ENCODE measurements at places on chromosomes 16 and 17.

DNA sequence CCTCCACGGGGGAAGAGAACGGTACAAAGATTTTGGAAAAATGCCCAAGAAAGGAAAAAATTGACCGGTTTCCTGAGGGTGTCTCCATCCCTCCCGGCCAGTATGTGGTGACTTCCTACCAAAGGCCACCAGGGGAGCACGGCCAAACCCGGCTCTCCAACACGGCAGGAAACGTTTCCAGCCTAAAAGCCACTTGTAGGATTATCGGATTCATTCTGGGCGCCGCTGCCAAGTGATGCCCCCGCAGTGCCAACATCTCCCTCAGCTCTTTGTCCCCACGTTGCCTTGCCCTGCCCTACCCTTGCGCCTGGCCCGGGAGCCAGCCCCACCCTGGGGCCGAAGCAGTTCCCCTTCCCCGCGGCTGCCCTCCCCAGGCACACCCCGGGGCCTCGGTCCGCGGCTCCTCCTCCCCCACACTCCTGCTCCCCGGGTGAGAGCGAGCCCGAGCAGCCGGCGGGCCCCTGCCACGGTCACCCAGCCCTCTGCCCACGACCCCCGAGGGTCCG lies 688 bp downstream of the CRK start:
- DNase-seq = no peak

GRCh38 chr17:82985973-82986372 lies 93.4 kb upstream of the METRNL start:
- DNase-seq = peak; percentile 75

GRCh38 chr17:66604376-66604775 lies 230.5 kb upstream of the CACNG5 start:
- no peak for DNase-seq

DNA sequence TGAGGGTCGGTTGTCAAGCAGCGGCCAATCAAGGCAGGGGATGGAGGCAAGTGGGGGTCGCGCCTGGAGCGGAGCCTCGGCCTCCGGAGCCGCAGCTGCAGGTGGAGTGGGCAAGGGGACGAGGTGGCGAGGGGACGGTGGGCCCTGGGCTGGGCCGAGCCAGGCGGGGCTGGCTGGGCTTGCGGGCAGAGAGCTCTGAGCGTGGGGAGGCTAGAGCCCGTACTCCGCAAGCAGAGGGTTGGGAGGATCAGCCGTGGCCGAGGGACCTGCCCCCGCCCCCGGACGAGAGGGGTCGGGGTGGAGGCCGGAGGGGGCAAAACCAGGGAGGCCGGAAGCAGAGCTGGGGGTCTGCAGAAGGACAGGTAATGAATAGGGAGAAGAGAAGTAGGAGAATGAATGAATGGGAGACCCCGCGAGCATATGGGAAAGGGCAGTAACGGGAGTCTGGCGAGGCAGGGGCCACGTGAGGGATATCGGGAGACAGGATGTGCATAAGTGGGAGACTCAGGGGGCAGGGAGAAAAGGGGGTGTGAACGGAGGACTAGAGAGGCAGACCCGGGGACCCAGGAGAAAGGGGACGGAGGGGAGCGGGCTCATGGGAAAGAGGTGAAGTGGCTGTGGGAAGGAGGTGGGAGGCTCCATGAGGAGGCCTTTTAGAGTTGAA lies at the start of gene KATNB1:
TSS of gene KATNB1 (plus strand) at position 16 of the 664 bp plus-strand sequence. CDS start 1,474 bp downstream, outside the sequence.
- DNase-seq = no peak

DNA sequence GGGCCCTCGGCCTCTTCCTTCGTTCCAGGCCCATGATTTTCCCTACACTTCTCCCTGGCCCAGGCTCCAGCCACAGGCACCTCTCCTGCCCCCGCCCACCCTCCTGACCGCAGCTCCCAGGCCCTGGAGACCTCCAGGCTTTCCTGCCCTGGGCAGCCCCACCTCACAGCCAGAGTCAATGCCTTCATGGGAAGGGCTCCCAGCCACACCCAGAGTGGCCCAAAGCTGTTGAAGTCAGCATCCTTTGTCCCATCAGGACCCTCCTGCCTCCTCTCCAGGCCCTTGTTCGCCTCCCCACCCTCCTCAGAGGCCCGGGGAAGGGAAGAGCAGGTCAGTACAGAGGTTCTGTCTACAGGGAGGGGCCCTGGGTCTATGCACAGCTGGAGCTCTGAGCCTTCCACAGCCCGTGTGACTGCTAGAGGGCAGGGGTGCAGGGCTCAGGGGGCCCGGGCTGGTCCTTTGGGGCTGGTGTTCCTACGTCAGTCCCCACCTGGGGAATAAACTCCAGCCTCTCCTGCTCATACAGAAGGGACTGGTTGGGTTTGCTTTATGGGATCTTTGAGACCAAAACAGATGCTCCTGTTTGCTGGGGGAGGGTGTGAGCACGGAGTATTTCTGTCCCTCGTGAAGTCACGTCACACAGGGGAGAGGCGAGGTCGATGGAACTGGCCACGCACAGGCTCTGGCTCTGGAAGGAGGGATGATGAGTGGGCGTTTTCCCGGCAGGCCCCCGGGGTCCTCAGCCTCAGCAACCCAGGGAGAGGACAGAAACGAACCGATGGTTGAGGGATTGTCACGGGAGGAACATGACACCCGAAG lies 20.3 kb downstream of the TRARG1 start:
- no peak for DNase-seq

DNA sequence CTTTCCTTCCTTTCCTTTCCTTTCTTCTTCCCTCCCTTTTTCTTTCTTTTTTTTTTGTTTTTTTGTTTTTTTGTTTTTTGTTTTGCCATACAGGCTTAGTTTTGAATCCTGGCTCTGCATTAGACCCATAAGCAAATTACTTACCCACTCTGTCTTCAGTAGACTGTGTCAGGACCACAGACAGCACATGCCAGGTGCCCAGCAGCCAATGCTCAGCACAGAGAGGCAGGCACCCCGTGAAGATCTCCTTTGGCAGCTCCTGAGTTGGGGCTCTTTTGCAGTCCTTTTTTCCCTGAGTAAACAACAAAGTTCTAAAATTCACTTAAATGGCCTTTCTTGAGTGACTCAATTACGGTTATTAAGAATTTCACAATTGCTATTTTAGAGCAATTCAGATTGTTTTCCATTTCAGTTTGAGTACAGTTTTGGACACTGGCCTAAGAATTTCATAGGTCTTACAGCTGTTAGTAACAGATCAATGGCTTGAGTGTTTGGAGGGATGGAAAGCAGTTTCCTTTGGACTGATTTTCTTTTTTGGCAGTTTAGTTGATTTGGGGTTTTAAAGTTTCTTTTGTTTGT lies 26.2 kb upstream of the SLC5A11 start:
- DNase-seq = no peak

DNA sequence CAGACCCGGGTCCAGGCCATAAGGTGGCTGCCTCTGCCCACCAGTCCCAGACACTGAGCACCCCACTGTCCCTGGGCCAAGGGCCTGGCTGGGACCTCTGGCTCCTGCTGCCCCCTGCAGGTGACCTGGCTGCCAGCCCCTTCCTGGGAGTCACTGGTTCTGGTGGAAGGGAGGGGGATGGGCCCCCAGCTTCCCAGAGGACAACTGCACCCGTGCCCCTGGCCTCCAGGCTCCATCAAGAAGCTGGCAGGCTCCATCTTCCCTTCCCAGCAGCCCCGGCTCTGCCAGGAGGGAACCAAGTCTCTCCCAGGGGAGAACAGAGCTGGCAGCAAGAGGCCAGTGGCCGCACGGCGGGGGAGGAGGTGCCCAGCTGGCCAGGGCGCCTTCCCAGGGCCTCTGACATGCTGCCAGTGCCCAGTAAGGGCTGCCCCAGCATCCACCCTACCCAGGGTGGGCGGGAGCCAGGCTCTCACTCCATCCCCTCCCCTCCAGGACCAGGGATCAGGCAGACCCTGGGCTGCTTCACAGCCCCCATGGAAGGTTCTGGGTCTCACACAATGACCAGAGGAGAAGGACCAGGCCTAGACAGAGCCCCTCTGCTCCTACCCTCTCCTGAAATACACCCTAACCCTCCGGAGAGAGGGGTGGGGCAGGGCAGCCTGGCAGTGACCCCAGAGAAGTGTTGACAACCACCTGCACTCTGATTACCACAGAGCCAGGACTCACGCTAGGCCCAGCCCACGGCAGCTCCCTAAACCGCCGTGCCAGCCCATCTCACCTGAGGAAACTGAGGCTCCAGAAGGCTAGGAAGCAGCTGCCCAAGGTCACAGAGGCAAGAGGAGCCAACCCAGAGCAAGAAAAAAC lies 3.6 kb downstream of the CLUH start:
- no peak for DNase-seq

DNA sequence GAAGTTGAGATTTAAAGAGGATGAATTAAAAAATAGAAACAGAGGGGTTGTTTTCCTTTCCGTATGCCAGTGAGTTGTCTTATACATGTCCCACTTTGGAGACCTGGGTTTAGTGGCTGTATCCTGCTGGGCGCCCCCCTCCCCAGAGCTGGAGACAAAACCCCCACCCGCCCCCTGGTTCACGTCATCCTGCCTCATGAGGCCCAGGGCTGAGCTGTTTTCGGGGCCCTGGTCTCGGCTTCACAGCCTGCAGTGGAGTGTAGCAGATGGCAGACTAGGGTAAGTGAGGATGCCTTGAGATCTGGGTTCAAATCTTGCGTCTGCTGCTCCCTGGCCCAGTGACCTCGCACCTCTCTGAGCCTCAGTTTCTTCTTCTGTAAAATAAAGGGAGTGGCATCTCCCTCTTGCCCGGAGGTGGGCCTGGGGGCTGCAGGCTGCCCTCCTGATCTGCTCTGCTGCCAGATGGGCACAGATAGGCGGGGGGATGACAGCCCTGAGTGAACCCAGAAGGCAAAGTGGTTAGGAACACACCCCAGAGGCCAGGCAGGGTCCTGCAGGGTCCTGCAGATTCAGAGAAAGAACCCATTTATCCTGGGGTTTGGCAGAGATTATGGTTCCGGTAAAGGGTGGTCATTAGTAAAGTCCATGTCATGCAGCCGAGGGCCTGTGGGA lies 45.1 kb downstream of the SOCS3 start:
- no peak for DNase-seq

- DNase-seq = no peak
These were observed 398.9 kb downstream of the SHISA9 start for GRCh38 chr16:13300066-13300840.

DNA sequence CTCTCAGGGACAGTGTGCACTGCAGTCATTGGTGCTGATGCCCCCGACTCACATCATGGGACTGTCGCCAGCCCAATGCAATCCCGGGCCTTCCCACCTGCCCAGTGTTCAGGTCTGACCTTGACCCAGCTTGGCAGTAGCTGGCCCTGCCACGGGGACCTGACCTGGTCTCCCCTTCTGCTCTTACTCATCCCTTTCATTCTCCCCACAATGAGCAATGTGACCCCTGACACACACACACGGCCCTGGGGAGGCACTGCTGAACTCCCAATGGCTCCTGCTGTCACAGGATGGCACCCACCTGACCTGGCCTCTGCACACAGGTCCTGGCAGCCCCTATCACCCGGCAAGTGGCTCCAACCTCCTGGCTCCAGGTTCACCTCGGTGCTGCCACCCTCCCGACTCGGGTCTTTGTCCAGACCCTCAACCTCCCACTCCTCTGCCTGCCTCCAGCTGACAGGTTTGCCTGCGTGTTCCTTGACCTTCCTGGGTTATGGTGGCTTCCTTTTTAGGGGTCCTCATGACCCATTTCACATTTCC lies 6.6 kb downstream of the CD300C start:
- DNase-seq = no peak

GRCh38 chr17:15361151-15361550 lies 19.8 kb upstream of the TEKT3 start:
- DNase-seq = no peak

GRCh38 chr16:350203-350602 lies 2.3 kb downstream of the AXIN1 start:
- no peak for DNase-seq

DNA sequence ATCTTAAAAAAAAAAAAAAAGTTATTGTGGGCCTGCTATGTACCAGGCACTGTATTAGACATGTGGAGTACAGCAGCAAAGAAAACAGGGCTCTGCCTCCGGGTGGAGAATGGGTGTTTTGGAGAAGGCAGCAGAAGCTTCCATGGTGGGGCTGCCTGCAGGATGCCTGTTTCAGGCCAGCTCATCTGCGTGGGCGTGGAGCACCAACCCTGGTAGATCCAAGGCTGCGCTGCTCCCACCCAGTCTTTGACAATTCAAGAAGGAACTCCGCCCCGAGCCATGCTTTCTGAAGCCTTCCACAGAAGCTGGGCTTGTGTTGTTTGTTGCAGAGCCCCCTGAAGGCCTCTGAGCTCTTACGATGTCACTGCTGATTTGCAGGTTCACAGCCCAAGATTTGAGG lies 23.2 kb upstream of the CACNG1 start:
- DNase-seq = no peak

DNA sequence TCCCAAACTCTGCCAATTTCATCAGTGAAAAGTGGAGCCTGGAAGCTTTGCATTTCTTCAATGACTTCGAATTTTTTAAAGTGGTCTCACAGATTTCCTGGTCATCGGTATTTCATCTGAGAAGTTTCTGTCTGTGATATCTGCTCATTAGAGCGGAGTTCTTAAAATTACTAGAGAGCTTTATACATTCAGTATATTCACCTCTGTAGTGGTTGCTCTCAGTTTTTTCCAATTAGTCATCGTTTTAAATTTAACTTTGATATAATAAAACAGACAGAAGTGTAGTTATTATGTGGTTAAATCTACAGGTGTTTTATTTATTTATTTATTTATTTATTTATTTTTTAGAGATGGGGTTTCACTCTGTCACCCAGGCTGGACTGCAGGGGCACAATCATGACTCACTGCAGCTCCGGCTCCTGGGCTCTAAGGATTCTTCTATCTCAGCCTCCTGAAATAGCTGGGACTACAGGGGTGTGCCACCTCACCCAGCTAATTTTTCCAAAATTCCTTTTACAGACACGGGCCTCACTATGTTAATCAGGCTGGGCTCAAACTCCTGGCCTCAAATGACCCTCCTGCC lies 16.0 kb downstream of the ARHGAP17 start:
- no peak for DNase-seq

DNA sequence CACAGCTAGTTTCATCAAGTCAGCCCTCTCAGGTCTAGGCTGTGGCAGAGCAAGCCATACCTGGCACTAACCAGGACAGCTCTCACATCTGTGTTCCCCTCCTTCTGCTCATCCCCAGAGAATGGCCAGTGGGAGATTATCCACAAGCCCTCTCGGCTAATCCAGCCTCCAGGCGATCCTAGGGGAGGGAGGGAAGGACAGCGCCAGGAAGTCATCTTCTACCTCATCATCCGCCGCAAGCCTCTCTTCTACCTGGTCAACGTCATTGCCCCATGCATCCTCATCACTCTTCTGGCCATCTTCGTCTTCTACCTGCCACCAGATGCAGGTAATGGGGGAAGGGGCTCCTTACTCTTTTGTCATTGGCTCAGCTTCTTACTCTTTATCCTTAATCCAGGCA lies 3.6 kb downstream of the CHRNB1 start:
- no peak for DNase-seq

DNA sequence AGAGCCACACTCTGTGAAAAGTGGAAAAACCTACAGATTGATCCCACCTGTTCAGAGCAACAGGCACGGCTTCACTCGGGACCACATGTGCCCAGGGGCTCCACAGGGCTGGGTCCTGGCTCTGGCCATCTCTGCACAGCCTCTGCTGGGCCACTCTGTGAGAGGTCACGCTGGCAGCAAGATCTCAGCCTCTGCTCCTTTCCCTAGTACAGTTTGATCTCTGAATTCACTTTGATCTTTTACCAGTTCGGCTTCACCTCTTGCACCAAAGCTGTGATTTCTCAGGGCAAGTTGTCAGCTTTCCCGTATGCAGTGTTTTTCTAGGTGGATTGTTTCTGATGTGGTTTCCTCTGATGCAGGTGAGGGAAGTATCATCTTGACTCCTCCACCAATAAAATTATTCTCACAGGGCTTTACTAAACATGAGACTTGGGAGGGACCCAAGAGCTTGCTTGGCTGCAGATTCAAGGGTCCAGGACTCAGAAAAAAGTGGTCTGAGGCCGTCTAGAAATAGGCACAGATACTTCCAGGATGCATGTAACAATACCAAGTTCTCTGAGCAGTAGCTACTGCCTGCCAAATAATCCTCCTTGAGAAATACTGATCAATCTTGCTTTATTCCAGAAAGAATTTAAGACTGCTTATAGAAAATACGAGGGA lies 24.0 kb upstream of the ALDH3A1 start:
- no peak for DNase-seq

Data from left forelimb (tissue), 1 donor.